Cardiac septum (tissue), 1 donor: ENCODE measurements at places on chromosomes 5 and 9.

DNA sequence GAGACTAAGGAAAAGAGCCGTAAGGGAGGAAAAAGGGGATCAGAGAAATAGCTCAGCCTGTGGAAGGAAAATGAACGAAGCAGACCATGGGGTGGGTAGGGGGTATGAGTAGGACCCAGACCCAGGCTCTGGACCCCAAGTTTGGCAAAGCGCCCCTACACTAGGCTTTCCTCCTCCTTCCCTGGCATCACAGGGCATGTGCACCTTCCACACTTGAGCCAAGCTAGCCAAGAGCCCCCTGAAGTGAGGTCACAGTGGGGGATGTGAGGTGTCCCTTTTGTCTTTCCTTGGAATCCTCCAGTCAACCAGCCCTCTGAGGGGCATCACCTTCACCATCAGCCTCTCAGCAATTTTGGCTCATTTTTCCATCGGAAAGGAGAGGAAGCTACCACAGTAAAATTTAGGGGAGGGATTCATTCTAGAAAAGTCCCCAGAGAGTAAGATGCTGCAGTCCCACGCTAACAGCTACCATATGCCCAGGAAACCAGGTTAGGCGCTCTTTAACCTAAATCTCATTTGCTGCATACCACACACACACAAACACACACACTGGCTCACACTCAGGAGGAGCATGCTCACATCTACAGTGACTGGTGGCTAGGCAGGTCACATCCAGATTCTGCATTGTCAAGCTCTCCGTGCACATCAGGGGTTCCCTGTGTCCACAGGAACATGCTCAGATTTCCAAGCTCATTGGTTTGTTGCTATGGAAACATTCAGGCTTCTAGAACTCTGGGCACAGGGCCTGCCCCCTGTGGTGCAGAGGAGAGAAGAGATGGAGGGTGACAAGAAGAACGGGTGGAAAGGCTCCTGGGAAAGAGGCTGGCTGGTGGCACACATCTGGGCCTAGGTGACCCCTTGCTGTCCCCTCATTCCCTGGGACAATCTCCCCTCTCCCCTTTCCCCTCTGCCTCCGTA, 9.9 kb downstream of the REEP2 start:
- DNase-seq = no peak

- no peak for DNase-seq
Observed at GRCh38 chr9:2299156-2299842, 284.2 kb downstream of the SMARCA2 start.

DNA sequence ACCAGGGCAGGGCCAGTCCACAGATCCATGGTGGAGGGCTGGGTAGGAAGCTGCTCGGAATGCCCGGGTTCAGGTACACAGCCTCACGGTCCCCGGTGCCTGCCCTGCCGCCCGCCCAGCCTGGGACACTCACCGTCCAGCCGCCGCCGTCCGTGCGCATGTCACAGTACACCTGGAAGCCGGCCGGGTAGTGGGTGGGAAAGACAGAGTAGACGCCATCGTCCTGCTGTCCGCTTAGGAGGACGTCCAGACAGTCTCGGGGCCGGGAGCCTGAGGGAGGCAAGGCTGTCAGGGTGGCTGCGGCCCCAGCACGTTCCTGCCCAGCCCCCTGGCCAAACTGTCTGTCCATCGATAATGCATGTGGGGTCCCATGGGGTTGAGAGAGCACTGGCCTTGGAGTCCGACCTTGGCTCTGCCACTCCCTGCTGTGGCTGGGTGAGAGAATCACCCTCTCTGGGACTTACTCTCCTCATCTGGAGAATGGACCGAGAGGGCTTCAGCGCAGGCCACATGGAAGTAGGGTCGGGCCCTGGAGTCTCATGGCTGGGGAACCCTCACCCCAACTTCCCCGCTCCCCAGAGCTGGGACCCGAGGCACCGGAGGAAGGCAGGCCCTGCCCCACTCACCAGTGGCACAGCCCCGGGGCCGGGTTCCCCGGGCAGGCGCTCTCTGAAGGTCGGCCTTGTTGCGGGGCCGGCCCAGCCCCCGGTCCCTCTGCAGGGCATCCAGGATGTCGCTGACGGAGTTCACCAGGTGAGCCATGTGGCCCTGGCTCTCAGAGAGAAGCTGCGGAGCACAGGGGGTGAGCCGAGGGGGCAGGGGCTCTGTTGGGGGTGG, 15.2 kb downstream of the FIBCD1 start:
- no peak for DNase-seq

DNA sequence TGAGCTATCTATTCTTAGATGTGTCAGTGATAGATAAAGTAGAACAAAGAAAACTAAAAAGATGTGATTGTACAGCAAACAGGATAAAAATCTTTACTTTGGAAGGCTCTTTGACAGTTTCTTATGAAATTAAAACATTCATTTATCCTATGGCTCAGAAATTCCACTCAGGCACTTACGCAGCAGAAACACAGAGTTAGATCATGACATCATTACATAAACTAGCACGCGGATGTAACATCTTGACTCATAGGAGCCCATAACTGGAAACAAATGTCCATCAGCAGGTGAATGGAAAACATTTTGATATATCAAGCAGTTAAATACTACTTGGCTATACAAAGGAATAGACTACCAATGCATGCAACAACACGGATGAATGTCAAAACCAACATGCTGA, 45.3 kb downstream of the ICE1 start:
- no peak for DNase-seq

- no peak for DNase-seq
Observed at GRCh38 chr5:116766470-116766947, 191.9 kb upstream of the SEMA6A start.

DNA sequence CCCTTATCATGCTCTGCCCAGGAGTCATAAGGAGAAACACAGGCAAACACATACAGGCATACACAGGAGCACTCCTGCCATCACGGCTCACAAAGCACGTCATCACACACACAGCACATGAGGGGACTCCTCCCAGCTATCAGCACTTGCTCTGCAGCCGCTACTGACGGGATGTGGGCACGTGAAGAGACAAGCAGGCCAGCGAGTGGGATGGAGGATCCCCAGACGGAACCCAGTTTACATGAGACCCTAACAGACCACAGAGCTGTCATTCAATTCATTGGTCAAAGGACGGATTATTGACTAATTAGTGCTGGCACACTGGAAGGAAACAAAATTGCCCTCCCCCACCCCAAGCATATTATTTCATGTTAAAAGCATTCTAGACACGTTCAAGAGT, 53.6 kb downstream of the SEMA4D start:
- no peak for DNase-seq

- DNase-seq = no peak
Observed at GRCh38 chr9:13675638-13676000, 396.1 kb upstream of the MPDZ start.
